ENCODE measurements at places on chromosomes 7 and 10. TPM values are rescaled to one million over a fixed set of nuclear protein-coding genes. Genes with fewer than 3 reads are reported as not detected.
A peak's percentile ranks its signal among the peaks of the same experiment; 100 is the strongest.

Gene CRYGN
- not detected for total RNA-seq

Gene INA
- not detected for total RNA-seq

DNA sequence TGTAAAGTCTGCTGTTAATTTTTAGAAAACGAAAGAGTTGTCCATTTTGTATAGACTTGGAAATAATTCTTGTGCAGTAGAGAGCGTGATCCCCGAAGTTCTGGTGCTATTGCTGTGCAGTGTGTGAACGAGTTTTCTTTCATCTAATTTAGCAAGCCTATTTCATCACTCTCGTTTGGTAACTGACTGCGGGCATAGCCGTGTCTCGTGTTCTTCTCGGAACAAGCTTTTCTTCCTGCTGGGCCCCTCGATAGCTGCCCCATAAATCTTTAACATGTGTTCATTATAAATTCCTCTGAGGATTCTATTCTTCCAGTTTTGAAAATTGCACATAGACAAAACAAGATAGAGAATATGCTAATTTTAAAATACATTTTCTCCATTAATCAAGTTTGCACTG is 622.0 kb upstream of the PFKP start:
- H3K27ac ChIP-seq: no peak overlapping the region

DNA sequence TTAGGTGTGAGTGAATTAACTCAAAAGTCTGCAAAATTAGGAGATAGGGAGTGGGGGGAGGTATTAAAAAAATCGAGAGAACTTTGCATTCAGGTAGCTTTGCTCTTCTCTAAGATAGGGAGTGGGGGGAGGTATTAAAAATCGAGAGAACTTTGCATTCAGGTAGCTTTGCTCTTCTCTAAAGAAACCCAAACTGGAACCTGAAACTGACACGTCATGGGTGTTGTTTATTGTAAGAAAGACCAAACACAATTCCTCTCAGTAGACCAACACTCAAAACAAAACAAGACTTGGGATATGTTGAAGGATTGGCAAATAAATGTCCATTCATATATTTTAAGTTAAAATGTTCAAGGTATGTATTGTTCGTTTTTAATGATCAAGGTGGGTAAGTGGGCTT is 87.9 kb downstream of the KIAA1549 start:
- H3K4me3 ChIP-seq: no peak overlapping the region
- no peak for DNase-seq
- no peaks in the 10 kb centered on the region for H3K27me3 ChIP-seq
- no peak overlapping the region for H3K27ac ChIP-seq
- peaks cover 7% of the 10 kb centered on the region for H3K36me3 ChIP-seq

GRCh38 chr7:100271716-100272537 is 35.6 kb upstream of the SPDYE3 start:
- H3K4me3 ChIP-seq: peak overlapping the region; percentile 67
- peaks cover 6% of the 10 kb centered on the region for H3K4me1 ChIP-seq
- no peaks in the 10 kb centered on the region for H3K36me3 ChIP-seq
- H3K27ac ChIP-seq: no peak overlapping the region
- H3K27me3 ChIP-seq: no peaks in the 10 kb centered on the region

GRCh38 chr7:100401811-100402210 is 26.7 kb downstream of the ZCWPW1 start:
- peaks cover 22% of the 10 kb centered on the region for H3K27me3 ChIP-seq
- no peak overlapping the region for H3K4me3 ChIP-seq
- no peaks in the 10 kb centered on the region for H3K4me1 ChIP-seq
- no peak for DNase-seq
- H3K27ac ChIP-seq: no peak overlapping the region

Gene ADAP1
- 10.5 TPM for total RNA-seq

- DNase-seq: peak; percentile 26
- no peak overlapping the region for H3K4me3 ChIP-seq
- H3K4me1 ChIP-seq: peaks cover 6% of the 10 kb centered on the region
- no peaks in the 10 kb centered on the region for H3K27me3 ChIP-seq
- H3K27ac ChIP-seq: no peak overlapping the region
Measured at GRCh38 chr10:126110489-126111180, 214.3 kb downstream of the FANK1 start.

GRCh38 chr10:86312701-86313270 is 53.8 kb downstream of the GRID1 start:
- H3K4me1 ChIP-seq: peaks cover 5% of the 10 kb centered on the region
- H3K4me3 ChIP-seq: no peak overlapping the region
- H3K27me3 ChIP-seq: peaks cover 12% of the 10 kb centered on the region

DNA sequence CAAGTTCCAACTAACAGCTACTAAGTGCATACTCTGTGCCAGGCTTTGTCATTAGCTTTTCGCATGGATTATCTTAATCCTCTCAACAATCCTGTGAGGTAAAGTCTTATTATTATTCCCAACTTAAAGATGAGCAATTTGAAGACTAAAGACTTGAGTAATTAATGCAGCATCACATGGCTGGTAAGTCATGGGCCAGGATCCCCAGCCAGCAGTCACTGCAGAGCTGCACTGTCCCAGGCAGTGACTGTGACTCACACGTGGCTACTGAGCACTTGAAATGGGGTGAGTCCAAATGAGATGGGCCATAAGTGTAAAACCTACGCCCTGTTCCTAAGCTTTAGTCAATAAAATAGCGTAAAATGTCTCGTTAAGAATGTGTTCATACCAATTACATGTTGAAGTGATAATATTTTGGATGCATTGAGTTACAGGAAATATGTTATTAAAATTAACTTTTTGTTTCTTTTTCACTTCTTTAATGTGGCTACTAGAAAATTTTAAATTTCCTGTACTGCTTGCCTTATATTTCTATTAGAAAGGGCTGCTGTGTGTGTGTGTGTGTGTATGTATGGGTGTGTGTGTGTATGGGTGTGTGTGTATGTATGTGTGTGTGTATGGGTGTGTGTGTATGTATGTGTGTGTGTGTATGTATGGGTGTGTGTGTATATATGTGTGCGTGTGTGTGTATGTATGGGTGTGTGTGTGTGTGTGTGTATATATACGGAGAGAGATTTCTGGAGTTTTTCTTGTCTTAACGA is 756.3 kb downstream of the AUTS2 start:
- H3K4me3 ChIP-seq: no peak overlapping the region
- no peak for DNase-seq
- no peaks in the 10 kb centered on the region for H3K36me3 ChIP-seq

Gene PRTFDC1
- not detected for total RNA-seq

GRCh38 chr7:150371131-150371995 is 2.7 kb downstream of the REPIN1 start:
- H3K27me3 ChIP-seq: no peaks in the 10 kb centered on the region
- DNase-seq: no peak
- H3K27ac ChIP-seq: peak overlapping the region; percentile 42
- no peak overlapping the region for H3K4me3 ChIP-seq

GRCh38 chr10:8137726-8138125 is 83.2 kb downstream of the GATA3 start:
- DNase-seq: no peak
- no peaks in the 10 kb centered on the region for H3K27me3 ChIP-seq
- H3K36me3 ChIP-seq: no peaks in the 10 kb centered on the region
- no peak overlapping the region for H3K27ac ChIP-seq

- H3K27ac ChIP-seq: no peak overlapping the region
- no peak for DNase-seq
- H3K36me3 ChIP-seq: no peaks in the 10 kb centered on the region
- H3K27me3 ChIP-seq: peaks cover 33% of the 10 kb centered on the region
- peaks cover 7% of the 10 kb centered on the region for H3K4me1 ChIP-seq
- H3K4me3 ChIP-seq: no peak overlapping the region
Measured at GRCh38 chr10:509361-510102, 179.9 kb downstream of the DIP2C start.

Gene FIGNL1
- total RNA-seq: 10.7 TPM

DNA sequence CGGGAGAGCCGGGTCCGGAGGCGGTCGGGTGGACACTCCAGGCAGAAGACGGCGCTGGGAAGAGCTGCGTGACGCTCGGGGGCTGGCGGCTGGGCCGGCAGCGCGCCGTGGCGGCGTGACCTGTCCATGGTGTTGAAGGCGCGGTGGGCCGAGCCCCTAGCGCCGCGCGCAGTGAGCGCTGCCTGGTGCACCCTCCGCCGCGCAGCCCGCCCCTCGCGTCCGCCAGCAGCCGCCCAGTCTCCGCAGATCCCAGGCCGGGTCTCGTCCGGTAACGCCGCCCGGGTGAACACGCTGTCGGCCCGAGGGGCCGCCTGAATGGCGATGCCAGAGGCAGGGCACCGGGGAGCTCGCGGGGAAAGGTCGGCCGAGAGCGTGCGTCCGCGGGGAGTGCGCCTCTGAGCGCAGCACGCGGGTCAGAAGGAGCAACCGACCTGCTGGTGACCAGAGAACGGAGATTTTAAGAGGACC is 657 bp upstream of the TMEM178B start:
- no peaks in the 10 kb centered on the region for H3K4me1 ChIP-seq
- peak overlapping the region; percentile 73 for H3K4me3 ChIP-seq
- DNase-seq: no peak

Gene GNGT1
- total RNA-seq: not detected

Gene ACTL6B
- not detected for total RNA-seq

- no peaks in the 10 kb centered on the region for H3K27me3 ChIP-seq
- no peak overlapping the region for H3K4me3 ChIP-seq
Measured at GRCh38 chr10:80528185-80528700, 9.5 kb upstream of the SH2D4B start.

- H3K27ac ChIP-seq: no peak overlapping the region
- no peak overlapping the region for H3K4me3 ChIP-seq
- no peaks in the 10 kb centered on the region for H3K36me3 ChIP-seq
- peaks cover 80% of the 10 kb centered on the region for H3K27me3 ChIP-seq
Measured at GRCh38 chr7:115558161-115558560, 472.4 kb downstream of the TFEC start.

- H3K27me3 ChIP-seq: no peaks in the 10 kb centered on the region
- H3K4me3 ChIP-seq: no peak overlapping the region
- no peak for DNase-seq
- H3K36me3 ChIP-seq: no peaks in the 10 kb centered on the region
- no peak overlapping the region for H3K27ac ChIP-seq
Measured at GRCh38 chr7:2926896-2927405, 82.8 kb upstream of the GNA12 start.

Gene TFEC
- total RNA-seq: not detected

GRCh38 chr10:10318856-10319255 is 698.8 kb upstream of the CELF2 start:
- peaks cover 19% of the 10 kb centered on the region for H3K4me1 ChIP-seq
- H3K27me3 ChIP-seq: no peaks in the 10 kb centered on the region
- DNase-seq: no peak

Gene FAM221A
- total RNA-seq: 0.44 TPM

- DNase-seq: no peak
- H3K36me3 ChIP-seq: peaks cover 7% of the 10 kb centered on the region
- peaks cover 7% of the 10 kb centered on the region for H3K4me1 ChIP-seq
- H3K27ac ChIP-seq: no peak overlapping the region
- no peak overlapping the region for H3K4me3 ChIP-seq
- H3K27me3 ChIP-seq: no peaks in the 10 kb centered on the region
Measured at GRCh38 chr10:92284112-92284704, 6.7 kb downstream of the CPEB3 start.

DNA sequence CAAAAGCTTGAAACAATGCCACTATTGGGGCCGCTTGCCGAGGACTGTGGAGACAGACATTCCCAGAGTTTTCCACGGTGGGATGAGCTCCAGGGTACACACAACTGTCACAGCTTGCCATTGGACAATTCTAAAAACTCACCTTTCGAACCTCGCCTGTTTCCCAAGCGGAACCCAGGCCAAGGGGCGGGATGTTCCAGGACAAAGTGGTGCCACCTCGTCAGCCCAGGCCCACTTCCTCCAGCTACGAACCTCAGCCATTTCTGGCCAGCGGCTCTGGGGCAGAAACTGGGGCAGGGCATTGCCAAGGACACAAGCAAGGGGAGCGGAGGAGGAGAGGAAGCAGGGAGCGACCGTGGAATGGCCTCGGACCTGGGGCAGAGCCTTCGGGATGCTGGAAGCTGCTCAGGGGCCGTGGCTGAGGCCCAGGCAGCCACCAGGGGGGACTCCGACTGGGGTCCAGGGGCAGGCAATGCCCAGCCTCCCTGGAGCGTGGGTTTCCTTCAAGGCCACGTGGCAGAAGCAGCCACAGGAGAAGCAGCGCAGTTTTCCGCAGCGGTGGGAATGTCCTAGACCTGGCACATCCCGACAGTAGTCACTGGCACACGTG is 44.7 kb upstream of the INSIG1 start:
- no peak overlapping the region for H3K4me3 ChIP-seq
- no peaks in the 10 kb centered on the region for H3K27me3 ChIP-seq
- no peak for DNase-seq
- H3K4me1 ChIP-seq: peaks cover 13% of the 10 kb centered on the region

- DNase-seq: peak; percentile 50
- no peak overlapping the region for H3K27ac ChIP-seq
- no peaks in the 10 kb centered on the region for H3K4me1 ChIP-seq
- no peak overlapping the region for H3K4me3 ChIP-seq
- peaks cover 31% of the 10 kb centered on the region for H3K27me3 ChIP-seq
Measured at GRCh38 chr10:99461230-99461629, 30.8 kb upstream of the GOT1 start.

GRCh38 chr7:121084748-121085336 is 96.3 kb downstream of the CPED1 start:
- H3K27ac ChIP-seq: no peak overlapping the region
- no peaks in the 10 kb centered on the region for H3K27me3 ChIP-seq
- H3K4me1 ChIP-seq: peaks cover 23% of the 10 kb centered on the region
- no peak overlapping the region for H3K4me3 ChIP-seq

DNA sequence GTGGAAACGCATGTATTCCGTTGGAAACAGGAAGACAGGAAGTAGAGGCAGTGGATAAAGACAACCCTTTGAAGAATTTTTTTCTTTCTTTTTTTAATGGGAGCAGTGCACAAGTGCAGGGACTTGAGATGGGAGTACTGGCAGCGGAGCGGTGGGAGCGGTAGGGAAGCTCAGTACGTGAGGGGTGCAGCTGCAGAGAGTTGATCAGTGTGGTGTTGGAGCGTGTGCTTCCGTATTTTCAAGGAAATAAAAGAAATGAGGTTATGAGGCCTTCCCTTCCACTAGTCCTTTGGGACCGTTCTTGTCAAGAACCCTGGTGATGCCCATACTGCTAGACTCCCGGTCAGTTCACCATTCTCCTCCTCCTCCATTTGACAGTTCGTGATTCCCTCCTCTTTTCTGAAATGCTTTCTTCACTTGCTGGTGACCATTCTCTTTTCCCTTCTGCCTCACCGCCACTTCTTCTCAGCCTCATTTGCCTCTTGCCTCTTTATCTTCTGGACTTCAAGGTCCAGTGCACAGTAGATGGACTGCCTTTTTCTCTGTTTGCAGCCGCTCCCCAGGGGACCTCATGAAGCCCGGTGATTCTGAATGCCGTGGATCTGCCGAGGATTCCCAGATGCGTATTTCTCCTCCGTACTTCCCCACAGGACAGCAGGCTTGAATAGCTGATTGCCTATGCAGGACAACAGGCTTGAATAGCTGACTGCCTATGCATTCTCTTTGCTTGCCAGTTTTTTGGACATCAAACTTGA is 39.1 kb upstream of the TMEM236 start:
- no peak overlapping the region for H3K27ac ChIP-seq
- H3K36me3 ChIP-seq: peaks cover 60% of the 10 kb centered on the region
- H3K27me3 ChIP-seq: no peaks in the 10 kb centered on the region
- H3K4me3 ChIP-seq: no peak overlapping the region
- no peaks in the 10 kb centered on the region for H3K4me1 ChIP-seq

Gene ORAI2
- 15.4 TPM for total RNA-seq

Gene OR2A1
- total RNA-seq: not detected

Gene CRPPA
- total RNA-seq: 1.1 TPM

GRCh38 chr10:53233749-53234148 is 461.2 kb upstream of the MBL2 start:
- H3K36me3 ChIP-seq: no peaks in the 10 kb centered on the region
- H3K27ac ChIP-seq: no peak overlapping the region
- H3K4me1 ChIP-seq: no peaks in the 10 kb centered on the region
- H3K4me3 ChIP-seq: no peak overlapping the region

- no peaks in the 10 kb centered on the region for H3K27me3 ChIP-seq
- H3K4me3 ChIP-seq: no peak overlapping the region
Measured at GRCh38 chr7:74671602-74672001, 14.1 kb downstream of the GTF2I start.

Gene GPR15LG
- total RNA-seq: not detected

Gene DEPP1
- total RNA-seq: 0.84 TPM

Gene LIPM
- not detected for total RNA-seq

Data from MCF 10A (cell line).